ENCODE measurements at places on chromosomes 12 and 14.

GRCh38 chr12:46332260-46332659, 40.3 kb downstream of the SLC38A2 start:
- no peak for DNase-seq

DNA sequence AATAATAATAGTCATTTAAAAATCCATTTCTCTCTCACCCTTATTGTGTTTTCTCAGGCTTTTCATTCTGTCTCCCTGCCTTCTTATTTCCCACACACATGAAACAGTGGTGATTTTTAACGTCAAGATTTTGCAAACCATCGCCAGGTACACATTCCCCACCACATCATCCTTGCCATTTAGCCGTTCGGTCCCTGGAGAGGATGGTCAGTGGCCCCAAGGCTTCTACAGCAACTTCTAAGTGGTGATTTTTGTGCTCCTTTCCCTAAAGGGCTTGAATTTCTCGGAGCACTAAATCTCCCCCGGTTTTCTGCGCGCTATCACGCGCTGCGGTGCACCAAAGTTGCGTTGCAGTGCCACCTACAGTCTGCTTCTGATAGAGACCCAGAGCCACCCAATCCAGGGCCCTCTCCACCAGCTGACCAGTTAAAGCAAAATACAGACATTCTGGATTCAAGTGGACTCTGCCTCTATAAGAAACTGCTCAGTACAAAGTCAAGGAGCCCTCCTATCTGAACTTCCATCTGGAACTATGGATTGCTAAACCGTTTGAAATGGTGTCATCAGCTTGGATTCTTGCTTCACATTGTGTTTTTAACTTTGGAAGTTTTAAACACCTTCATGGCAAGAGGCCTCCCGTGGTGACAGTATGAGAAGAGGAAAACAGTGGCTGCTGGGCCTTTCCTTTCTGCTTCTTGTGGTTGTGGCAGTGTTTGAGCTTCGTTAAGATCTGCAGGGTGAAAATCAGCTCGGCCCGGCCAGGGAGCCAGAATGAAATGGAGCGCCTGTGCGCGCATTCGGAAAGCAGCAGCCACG, 234.0 kb downstream of the SPTSSA start:
- no peak for DNase-seq

DNA sequence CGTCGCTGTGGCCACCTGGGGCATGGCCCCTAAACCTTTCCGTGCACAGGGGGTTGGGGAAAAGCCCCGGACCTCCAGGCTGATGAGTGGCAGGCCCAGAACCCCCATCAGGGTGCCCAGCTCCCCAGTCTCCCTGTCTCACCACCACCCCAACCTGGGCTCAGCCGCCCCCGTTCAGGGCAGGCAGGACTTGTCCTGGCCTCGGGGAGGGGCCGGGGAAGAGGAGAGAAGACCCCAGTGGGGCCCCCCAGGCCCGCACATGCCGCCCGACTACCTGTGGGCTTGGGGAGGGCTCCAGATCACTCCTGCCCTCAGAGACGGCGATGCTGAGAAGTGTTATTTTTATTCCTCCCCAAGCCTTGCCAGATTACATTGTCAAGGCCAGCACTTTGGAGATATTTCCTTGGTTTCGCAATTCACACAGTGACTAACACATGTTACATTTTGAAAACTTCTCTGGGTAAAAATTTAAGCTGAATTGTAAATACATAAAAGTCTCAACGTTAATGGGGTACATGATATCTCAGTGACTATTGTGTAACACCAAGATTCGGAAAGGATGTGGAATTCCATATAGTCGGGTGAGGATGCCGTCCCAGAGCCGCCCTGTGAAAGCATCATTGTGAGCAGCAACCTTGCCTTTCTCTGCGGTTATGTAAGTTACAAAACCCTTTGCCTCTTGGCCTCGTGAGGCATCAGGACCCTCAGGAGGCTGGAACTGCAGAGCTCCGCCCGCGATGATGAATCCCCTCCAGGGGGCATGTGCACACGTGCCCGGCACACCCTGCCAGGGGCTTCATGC, 85.6 kb upstream of the DIO3 start:
- DNase-seq = peak; percentile 68

GRCh38 chr14:89013098-89013504, 188.7 kb downstream of the TTC8 start:
- DNase-seq = no peak

GRCh38 chr14:86299994-86300393, 770.0 kb downstream of the FLRT2 start:
- DNase-seq = no peak

- no peak for DNase-seq
Measured at GRCh38 chr12:124795081-124795948, 68.3 kb downstream of the SCARB1 start.

- no peak for DNase-seq
Measured at GRCh38 chr14:60652674-60653651, 3.7 kb upstream of the SIX1 start.

DNA sequence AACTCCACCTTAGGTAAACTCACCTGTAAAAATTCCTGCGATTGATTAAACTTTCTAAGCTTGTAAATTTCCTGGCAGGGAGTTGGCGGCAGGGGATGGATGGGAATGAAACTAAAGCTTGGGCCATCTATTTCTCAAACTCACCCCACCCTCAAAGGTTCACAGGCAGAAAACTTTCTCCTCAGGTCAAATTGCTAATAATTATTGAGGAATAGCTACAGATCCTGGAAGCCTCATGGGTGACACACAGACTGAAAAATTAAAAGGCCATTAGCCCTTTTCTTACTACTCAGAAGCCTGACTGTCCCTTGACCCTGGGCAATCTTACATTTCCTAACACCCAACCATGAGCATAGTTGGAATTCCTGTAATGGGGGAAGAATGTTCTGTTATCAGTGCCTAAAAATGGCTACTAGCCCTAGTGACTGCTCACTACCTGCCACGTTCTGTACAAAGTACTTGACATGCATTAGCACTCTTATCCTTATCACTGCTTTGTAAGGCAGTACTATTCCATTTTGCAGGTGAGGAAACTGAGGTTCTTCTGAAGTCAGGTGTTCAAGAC, 12.4 kb upstream of the SYNDIG1L start:
- no peak for DNase-seq

- DNase-seq = no peak
Measured at GRCh38 chr14:93266127-93266526, 59.1 kb downstream of the UBR7 start.

DNA sequence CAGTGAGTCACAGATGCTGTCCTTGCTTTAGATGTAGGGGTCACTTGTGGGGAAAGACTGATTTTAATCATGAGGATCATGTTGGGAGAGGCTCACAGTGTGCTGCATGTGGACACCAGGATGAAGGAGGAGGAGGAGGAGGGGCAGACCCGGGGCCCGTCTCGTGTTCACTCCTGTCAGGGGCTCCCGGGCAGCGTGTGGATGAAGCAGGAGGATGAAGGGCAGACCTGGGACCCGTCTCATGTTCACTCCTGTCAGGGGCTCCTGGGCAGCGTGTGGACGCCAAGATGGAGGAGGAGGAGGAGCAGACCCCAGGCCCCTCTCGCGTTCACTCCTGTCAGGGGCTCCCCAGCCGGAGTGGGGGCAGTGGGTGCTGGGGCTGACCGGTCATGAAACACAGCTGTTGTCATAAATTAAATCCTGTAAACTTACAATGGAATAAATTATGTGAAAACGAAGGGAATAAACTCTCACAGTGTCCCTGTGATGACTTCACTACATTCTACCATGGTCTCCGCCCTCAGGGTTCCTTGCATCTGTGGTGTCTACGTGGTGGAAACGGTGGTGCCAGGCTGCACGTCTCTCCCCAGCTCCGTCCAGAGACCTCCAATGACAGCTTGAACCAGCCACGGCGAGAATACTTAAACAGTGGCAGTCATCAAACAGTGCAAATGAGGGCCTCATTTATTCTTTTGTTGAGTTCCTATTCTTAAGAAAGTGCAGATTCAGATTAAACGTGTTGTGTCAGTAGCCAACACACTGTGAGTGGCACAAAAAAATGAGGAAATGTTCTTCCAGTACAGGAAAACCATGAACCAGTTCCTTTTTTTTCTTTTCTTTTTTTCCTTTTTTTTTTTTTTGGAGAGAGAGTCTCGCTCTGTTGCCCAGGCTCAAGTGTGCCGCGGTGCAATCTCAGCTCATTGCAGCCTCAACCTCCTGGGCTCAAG, 37.7 kb upstream of the SFSWAP start:
- no peak for DNase-seq

GRCh38 chr14:67413806-67414769, 2.1 kb upstream of the PLEK2 start:
- peak; percentile 20 for DNase-seq

- no peak for DNase-seq
Measured at GRCh38 chr14:21302013-21302835, 22.3 kb downstream of the RPGRIP1 start.

GRCh38 chr12:50924439-50925341, 27.7 kb upstream of the HIGD1C start:
- peak; percentile 54 for DNase-seq

DNA sequence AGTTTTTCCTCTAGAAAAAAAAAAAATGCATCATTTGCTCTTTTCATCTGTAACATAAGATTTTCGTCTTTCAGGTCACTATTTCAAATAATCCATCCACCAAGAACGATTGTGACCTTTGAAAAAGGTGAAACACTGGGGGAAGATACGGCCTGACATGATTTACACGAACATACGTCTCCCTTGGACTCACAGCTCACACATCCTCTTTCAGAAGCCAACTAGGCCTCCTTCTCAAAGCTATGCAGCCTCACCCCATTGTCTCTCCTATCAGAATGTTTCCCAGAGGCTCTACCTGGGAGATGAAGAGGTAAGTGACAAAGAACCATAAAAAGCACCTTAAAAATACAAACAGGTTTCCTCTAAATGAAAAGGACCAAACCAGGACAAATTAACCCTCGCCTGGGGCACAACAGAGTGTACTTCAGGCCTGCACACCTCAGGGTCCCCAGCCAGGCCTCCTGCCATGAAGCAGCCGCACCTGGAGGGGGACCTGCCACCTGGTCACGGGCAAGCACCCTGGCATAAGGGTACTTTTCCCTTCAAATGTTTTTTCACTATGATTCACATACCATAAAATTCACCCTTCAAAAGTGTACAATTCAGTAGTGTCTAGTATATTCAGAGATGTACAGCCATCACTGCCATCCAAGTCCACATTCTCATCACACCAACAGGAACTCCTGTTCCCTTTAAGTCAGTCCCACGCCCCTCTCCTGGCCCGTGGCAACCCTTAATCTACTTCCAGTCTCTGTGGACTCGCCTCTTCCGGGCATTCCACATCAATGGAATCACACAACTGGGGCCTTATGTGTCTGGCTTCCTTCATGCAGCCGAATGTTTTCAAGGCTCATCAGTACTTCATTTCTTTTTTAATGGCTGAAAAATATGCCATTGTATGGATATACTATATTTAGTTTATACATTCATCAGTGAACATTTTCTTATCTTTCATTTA, 5.4 kb downstream of the SLC15A4 start:
- DNase-seq = peak; percentile 32

DNA sequence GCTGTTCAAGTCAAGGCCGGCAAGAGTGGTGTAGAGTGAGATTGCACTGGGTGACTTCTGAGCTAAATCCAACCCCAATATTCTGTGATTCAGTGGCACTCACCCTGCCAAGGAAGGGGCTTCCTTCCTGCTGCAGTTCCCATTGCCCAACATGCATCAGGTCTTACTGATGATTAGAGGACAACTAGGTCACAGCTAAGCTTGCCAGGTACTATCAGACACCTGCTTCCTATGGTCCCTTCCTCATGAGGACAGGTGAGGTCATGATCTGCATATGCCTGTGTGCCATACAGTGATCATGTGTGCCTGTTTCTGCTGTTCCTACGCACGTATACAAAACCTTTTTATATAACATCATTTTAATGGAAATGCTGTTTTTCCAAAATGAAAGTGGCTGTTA, 1.7 kb upstream of the CTDSP2 start:
- no peak for DNase-seq

- no peak for DNase-seq
Measured at GRCh38 chr14:53519137-53519536, 366.0 kb upstream of the DDHD1 start.

DNA sequence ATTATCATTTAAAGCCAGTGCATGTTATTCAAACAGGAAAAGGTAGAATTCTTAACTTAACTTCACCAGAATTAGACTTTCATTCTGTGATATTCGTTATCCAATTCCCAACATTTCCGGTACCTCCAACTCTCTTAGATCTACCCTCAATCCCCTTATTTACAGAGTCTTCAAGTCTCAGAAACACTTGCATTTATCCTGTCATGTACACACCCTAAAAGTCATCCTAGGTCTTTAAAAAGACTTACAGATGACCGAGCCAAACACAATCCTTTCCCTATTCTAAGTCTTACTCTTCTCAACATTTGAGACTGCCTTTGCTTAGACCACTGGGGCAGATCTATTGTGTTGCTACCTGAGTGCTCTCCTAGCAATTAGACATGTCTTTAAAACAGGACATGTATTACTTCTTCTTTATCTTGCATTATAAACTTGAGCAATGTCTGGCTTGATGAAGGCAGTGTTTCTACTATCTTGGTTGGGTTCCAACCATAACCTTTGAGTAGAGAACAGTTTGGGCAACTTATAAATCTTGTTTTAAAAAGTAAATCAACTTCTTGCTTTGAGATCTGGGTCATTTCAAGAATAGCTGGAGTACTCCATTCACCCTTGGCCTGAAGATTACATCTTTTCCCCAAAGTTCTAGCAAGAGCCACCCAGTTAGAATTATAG, 140.6 kb upstream of the PLEKHG7 start:
- no peak for DNase-seq

DNA sequence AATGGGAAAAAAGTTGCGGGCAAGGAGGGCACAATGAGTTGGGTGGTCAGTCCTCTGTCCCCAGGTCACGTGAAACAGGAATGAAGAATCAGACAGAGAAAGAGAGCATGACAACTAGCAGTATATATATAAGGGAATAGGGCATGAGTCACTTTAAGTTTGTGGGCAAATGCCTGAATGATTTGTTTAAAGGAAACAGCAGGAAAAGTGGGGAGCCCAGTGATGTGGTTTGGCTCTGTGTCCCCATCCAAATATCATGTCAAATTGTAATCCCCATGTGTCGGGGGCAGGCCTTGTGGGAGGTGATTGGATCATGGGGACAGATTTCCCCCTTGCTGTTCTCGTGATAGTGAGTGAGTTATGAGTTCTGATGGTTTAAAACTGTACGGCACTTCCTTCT, 195.3 kb upstream of the IGF1 start:
- no peak for DNase-seq

- DNase-seq = no peak
Measured at GRCh38 chr14:59679872-59680271, 103.3 kb upstream of the CCDC175 start.

- no peak for DNase-seq
Measured at GRCh38 chr14:75262641-75263040, 16.0 kb upstream of the FOS start.

- DNase-seq = no peak
Measured at GRCh38 chr14:75430116-75430515, 2.3 kb downstream of the JDP2 start.

- no peak for DNase-seq
Measured at GRCh38 chr12:3662521-3662921, 90.4 kb downstream of the CRACR2A start.

GRCh38 chr12:132248453-132249167, 80.8 kb downstream of the GALNT9 start:
- DNase-seq = no peak

All from AG09309 (cell line).